CD8-positive, alpha-beta memory T cell (primary cell): ENCODE measurements at places on chromosomes 7 and 10.

- no peak for DNase-seq
Measured at GRCh38 chr10:29119374-29119773, 169.5 kb upstream of the LYZL1 start.

- DNase-seq: no peak
Measured at GRCh38 chr10:73926152-73926764, 15.3 kb downstream of the PLAU start.

DNA sequence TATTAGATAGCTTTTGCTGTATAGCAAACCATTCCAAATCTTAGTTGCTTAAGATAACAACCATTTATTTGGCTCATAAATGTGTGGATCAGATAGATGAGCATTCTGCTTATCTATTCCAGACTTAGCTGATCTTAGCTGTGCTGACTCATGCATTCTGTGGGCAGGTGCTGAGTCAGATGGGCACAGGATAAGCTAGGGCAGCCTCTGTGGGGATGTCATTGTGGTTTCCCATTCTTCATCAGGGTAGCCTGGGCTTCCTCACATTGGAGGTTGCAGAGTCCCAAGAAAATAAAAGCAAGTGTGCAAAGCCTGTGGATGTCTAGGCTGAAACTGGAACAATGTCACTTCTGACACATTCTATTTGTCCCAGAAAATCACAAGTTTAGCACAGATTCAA lies 917.0 kb downstream of the TYW1 start:
- no peak for DNase-seq

GRCh38 chr10:85510682-85511081 lies 855.9 kb downstream of the GRID1 start:
- no peak for DNase-seq

DNA sequence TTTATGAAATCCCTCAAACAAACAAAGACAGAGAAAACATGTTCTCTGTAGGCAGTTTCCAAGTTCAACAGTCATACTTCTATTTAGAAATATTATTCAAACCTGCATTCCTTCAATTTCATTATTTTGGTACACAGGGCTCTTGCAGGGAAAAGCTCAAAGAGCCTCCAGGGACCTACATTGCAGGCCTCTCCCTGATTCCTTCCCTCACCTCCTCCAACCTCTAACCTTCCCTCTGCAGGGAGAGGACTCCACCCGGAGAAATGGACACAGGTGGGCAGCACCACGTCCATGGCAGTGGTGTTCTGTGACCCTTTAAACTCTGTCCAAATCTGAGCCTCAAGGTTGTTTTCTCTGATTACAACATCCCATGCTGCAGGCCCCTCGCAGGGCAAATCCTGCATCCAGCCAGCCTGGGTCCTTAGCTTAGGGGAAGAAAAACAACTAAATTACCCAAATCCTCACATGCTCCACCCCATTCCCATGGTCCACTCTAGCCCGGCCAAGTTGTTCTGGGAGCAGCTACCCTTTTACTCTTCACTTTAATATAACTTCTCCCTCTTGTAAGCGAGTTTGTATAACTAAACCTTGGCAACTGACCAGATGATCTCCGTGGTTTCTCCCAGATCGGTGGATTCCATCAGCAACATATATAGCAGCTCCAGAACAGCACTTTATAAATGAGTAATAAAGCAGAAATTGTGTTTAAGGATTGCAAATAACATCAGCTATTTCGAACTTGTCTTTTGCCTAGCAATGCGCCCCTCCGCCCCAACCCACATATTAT lies 129.8 kb downstream of the CUBN start:
- no peak for DNase-seq

DNA sequence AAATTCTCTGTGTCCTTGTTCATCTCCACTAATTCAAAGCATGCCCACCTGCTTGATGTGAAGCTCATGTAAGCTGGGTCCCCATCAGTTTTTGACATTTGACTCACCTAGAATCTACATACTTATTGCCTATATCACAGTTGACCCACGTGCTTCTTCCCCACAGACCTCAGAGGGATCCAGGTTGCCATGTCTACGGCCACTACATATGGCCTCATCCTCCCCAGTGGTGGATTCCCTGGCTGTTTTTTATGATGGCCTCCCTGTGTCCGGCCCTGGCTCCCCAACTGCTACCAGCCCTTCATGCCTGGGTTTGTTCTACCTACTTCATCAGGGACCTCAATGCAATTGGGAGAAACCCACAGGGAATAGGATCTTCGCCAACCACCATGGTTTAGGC lies 187.4 kb upstream of the GDF10 start:
- no peak for DNase-seq

DNA sequence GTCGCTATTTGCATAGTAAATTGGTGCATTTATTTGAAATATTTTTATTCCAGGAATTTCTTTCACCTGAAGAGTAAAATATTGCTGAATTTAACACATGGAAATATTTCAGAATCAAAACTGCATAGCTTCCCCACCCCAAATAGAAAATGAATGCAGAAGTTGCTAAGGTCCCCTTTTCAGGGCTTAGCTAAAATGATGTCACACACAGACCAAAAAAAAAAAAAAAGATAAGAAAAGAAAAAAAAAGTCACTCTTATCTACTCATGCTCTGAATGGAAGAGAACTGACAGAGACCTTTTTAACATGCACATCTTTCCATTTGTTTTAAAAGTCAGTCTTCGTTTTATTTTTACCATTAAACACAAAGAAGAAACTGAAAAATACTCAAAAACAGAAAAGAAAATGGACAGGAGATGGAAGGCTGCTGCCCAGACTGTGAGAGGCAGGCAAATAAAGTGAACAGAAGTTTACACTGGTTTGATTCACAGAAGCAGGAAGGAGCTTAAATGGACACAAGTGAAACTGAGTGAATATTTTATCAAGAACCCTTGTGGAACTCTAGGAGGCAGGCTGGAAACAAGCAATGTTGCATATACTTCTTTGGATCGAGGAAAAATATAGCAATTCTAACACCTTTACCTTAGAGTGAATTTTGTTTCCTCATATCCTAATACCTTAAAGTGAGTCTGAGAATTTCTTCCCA lies 32.0 kb downstream of the PSMC2 start:
- DNase-seq: no peak
